ENCODE measurements at places on chromosomes 2 and 18. TPM values are rescaled to one million over a fixed set of nuclear protein-coding genes. Genes with fewer than 3 reads are reported as not detected.

Gene CCDC178
- total RNA-seq: not detected

Gene KRCC1
- 11.1 TPM for total RNA-seq

Gene BCL2
- 104 TPM for total RNA-seq

Gene ST6GAL2
- not detected for total RNA-seq

- H3K36me3 ChIP-seq: no peaks in the 10 kb centered on the region
- H3K27me3 ChIP-seq: no peaks in the 10 kb centered on the region
- DNase-seq: no peak
- H3K4me1 ChIP-seq: no peaks in the 10 kb centered on the region
- H3K4me3 ChIP-seq: no peak overlapping the region
Measured at GRCh38 chr18:52236131-52236530, 103.9 kb upstream of the DCC start.

DNA sequence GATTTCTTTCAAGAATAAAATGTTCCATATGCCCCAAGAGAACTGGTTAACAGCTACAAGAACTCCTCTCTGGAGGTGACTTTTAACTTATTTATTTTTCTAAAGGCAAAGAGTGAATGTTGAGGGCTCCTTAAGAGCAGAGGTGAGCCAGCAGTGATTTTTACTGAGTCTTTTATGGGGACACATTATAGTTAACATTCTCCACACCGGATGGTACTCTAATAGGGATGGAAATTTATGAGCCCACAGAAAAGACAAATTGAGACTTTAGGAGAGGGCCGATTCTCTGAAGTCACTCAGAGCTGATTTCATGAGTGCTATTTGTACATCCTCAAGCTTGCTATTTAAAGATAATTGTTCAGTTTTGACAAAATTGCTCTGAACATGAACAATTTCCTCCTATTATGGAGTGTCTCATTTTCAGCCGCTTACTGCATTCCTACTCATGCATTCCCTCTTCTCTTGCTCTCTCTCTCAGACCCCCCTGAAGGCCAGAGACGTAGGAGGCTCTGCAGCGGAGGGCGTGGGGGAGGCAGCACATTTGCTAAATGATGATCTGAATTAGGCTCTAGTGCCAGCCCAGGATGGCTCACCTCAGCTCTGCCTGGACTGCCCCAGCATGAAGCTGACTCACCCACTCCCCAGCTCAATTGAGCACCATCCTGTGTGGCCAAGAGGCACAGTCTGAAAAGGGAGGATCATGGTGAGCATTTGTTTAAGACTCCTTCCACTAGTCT, 5.9 kb upstream of the RPL37A start:
- H3K27me3 ChIP-seq: no peaks in the 10 kb centered on the region
- H3K36me3 ChIP-seq: peaks cover 6% of the 10 kb centered on the region
- no peak overlapping the region for H3K27ac ChIP-seq
- H3K4me1 ChIP-seq: peaks cover 20% of the 10 kb centered on the region

DNA sequence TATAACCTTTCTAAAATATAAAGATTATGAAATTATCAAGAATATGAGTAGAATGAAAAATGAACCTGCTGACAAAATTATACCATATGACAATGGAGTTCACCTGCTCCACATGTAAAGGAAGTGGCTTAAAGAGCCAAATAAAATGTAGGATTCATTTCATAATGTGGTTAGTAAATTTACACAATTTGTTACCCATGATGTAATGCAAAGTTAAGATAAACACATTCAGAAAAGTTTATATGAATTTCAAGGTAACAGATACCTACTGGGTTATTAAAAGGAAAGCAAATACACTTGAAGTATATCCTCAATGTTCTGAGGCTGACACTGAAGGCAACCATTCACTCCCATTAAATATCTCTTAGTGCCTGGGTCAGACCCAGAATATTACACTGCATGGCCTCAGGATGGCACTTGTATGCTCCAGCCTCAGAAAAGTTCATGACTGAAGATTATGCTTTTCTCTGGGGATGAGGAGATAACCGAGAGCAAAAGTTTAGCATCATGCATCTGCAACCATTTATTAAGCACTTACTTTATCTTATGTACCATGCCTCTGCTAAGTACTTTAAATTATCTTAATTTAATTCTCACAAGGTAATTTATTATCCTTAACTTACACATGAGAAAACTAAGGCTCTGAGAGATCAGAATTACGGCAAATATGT, 6.2 kb downstream of the STRN start:
- H3K27ac ChIP-seq: no peak overlapping the region
- H3K36me3 ChIP-seq: peaks cover 9% of the 10 kb centered on the region
- no peak overlapping the region for H3K4me3 ChIP-seq
- no peak for DNase-seq
- H3K4me1 ChIP-seq: peaks cover 60% of the 10 kb centered on the region

DNA sequence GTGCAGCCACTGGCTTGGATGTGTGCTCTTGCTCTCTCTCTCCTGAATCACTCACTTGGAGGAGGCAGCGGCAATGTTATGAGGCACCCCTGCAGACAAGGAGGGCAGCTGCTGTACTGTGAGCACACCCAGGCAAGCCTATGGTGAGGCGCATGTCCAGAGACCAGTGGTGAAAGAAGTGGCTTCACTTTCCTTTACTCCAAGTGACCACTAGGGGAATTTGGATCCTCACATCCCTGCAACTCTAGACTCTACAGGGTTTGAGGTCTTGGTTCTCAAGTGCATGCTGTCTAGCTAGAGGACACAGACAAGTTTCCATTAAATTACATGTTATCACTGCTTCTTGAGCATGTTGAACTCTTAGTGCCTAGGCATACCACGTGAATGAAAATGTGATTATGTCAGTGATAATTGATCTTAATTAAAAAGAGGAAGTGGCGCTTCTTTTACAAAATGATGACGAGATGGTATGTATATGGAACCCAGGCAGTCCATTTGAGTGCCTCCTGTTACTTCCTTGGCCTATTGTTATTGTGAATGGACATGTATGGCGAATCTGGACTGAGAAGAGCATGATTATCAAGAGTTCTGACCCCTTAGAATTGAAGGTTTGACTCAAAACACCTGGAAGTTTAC, 181.0 kb upstream of the CDH2 start:
- H3K4me1 ChIP-seq: no peaks in the 10 kb centered on the region
- no peak for DNase-seq
- no peaks in the 10 kb centered on the region for H3K27me3 ChIP-seq
- H3K27ac ChIP-seq: no peak overlapping the region
- no peaks in the 10 kb centered on the region for H3K36me3 ChIP-seq

DNA sequence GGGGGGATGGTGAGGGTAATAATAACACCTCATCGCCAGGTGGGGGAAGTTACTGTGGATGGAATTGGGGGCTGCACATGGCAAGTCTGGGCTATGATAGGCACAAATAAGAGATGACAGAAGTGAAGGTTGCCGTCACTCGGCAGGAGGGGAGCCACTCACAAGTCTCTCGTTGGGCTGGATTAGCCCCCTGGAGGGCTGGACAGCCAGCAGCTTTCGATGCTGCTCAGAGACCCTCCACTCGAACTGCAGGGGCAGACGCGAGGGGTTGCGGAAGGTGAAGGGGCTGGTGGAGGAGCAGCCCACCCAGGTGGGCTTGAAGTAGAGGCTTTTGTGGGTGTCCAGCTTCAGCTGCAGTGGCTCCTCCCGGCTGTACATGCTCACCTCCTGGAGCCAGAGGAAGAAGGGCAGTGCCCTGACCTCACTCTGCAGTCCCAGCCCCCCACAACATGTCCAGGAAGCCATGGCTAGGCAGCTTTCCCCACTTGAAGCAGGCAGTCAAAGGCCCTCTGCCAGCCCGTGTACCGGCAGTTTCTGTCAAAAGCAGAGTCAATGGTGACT, 18.2 kb downstream of the CFAP65 start:
- no peaks in the 10 kb centered on the region for H3K36me3 ChIP-seq
- no peak for DNase-seq
- no peaks in the 10 kb centered on the region for H3K27me3 ChIP-seq
- H3K27ac ChIP-seq: no peak overlapping the region
- no peak overlapping the region for H3K4me3 ChIP-seq
- no peaks in the 10 kb centered on the region for H3K4me1 ChIP-seq

GRCh38 chr2:241617431-241618154, 19.4 kb downstream of the THAP4 start:
- DNase-seq: peak; percentile 61
- H3K36me3 ChIP-seq: peaks cover 40% of the 10 kb centered on the region
- peak overlapping the region; percentile 64 for H3K4me3 ChIP-seq
- H3K27me3 ChIP-seq: no peaks in the 10 kb centered on the region
- H3K27ac ChIP-seq: peak overlapping the region; percentile 93
- peaks cover 48% of the 10 kb centered on the region for H3K4me1 ChIP-seq

DNA sequence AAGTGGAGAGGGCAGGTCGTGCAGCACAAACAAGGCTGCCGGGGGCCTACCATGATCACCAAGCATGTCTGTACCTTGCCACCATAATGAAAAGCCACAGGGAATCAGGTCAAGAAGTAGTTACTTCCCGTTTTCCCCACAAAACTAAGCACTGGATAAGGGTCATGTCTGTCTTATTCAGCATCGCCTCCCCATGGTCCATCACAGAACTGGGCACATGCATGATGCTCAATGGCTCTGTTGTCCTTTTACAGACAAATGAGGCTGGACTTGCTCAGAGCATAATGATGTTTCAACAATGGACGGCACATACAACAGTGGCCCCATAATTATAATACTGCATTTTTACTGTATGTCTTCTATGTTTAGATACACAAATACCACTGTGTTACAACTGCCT, 27.5 kb downstream of the REEP1 start:
- H3K4me1 ChIP-seq: no peaks in the 10 kb centered on the region
- peaks cover 2% of the 10 kb centered on the region for H3K27me3 ChIP-seq
- no peak overlapping the region for H3K27ac ChIP-seq
- H3K4me3 ChIP-seq: no peak overlapping the region
- DNase-seq: no peak
- no peaks in the 10 kb centered on the region for H3K36me3 ChIP-seq

DNA sequence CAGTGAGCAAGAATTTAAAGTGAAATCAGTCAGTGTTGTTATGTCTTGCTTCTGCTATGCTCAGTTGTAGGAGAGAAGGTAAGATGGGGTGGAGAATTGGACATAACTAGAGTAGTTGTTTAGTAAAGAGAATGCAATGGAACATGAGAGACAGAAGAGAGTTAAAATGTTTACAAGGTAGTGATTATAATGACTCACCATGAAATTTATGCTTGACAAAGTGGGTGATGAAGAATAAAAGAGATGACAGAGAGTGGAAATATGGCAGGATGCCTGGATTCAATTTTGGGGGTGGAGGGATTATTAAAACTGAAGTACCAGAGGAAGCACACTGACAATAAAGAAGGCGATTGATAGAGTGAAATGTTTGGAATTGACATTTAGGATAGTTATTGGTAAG, 10.6 kb downstream of the SCG2 start:
- no peaks in the 10 kb centered on the region for H3K4me1 ChIP-seq
- DNase-seq: no peak
- no peaks in the 10 kb centered on the region for H3K36me3 ChIP-seq
- no peak overlapping the region for H3K4me3 ChIP-seq
- no peaks in the 10 kb centered on the region for H3K27me3 ChIP-seq

GRCh38 chr18:12034241-12035100, 53.2 kb downstream of the IMPA2 start:
- H3K27me3 ChIP-seq: peaks cover 5% of the 10 kb centered on the region
- H3K4me1 ChIP-seq: peaks cover 4% of the 10 kb centered on the region
- no peak overlapping the region for H3K4me3 ChIP-seq
- no peaks in the 10 kb centered on the region for H3K36me3 ChIP-seq
- DNase-seq: no peak
- H3K27ac ChIP-seq: no peak overlapping the region

DNA sequence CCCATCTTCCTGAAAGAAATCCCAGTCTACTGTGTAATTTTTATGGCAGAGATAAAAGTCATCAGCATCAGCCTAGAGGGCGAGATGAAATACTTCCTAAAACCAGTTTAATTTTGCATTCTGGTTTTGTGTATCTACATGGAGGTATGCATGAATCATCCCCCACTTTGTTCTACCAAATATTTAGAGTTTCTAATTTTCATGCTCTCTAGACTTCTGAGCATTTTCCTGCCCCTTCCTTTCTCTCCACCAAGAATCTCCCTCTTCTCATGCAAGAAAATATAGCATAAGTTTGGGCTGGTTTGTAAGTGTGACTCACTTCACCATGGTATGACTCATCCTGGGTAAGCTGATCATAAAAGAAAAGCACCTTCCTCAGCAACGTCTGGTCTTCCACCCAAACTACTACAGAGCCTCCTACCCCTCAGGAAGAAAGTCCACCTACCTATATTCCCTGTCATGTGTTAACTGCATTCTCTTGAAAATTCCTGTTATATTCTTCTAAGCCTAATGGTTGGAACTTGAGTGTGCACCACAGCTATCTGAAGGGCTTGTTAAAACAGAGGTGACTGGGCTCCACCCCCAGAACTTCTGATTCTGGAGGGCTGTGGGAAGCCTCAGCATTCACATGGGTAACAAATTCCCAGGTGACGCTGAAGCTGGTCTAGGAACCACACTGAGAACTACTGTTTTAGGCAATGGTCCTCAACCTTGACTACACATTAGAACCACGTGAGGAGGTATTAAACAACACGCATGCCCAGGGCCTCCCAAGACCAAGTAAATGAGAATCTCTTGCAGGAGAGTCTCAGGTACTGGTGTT, 37.4 kb upstream of the RAPGEF4 start:
- H3K27ac ChIP-seq: no peak overlapping the region
- no peak overlapping the region for H3K4me3 ChIP-seq
- H3K36me3 ChIP-seq: no peaks in the 10 kb centered on the region
- H3K27me3 ChIP-seq: no peaks in the 10 kb centered on the region

DNA sequence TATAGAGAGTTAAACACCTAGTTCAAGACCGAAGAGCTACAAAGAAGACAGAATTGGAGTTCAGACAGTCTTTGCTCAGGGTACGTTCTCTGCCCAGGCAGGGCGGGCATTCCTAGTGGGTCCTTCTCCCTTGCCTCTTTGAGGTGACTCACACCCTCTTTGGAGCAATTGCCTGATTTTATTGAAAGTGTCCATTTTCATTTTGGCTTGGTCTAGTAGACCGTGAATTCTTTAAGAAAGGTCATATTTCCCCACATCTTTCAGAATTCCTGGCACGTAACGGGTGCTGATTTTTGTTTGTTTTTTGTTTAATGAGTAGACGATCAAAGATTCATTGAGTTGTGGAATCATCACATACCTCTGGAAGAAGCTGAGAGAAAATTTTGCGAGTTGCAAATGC, 871.5 kb downstream of the RNF144A start:
- no peak overlapping the region for H3K27ac ChIP-seq
- no peaks in the 10 kb centered on the region for H3K27me3 ChIP-seq
- no peak for DNase-seq
- H3K4me1 ChIP-seq: no peaks in the 10 kb centered on the region
- H3K4me3 ChIP-seq: no peak overlapping the region

DNA sequence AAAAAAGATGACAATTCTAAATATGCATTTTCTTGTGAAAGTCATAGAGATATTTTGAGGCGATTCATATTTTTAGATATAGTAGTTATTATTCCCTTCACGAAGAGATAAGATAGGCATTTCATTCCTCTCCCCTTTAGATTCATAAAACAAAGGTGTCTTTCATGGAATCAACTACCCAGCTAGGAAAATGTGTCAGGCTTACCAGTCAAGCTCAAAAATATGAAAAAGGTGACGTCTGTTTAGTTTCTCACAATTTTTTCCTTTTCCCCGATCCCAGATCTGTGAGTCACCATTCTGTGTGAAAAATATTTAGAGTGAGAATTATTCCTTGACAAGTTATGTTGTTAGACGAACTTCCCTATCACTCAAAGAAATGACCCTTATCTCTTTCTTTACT, 95.4 kb upstream of the FN1 start:
- no peaks in the 10 kb centered on the region for H3K4me1 ChIP-seq
- peaks cover 4% of the 10 kb centered on the region for H3K27me3 ChIP-seq
- no peak for DNase-seq
- H3K27ac ChIP-seq: no peak overlapping the region
